Prostate gland (tissue), 2 donors: ENCODE measurements at places on chromosomes 1 and 21.

GRCh38 chr1:227370533-227371254 lies 52.4 kb upstream of the CDC42BPA start:
- H3K4me1 ChIP-seq = no peaks in the 10 kb centered on the region
- H3K36me3 ChIP-seq = no peaks in the 10 kb centered on the region
- no peak overlapping the region for H3K27ac ChIP-seq
- H3K4me3 ChIP-seq = no peak overlapping the region

- DNase-seq = no peak
- H3K27me3 ChIP-seq = no peaks in the 10 kb centered on the region
- H3K36me3 ChIP-seq = no peaks in the 10 kb centered on the region
- H3K4me3 ChIP-seq = peak overlapping the region; percentile 41
- H3K4me1 ChIP-seq = no peaks in the 10 kb centered on the region
- peak overlapping the region; percentile 27 for H3K27ac ChIP-seq
Observed at GRCh38 chr1:78045563-78045925, 222 bp upstream of the GIPC2 start.

- H3K4me1 ChIP-seq = peaks cover 2% of the 10 kb centered on the region
- H3K27ac ChIP-seq = peak overlapping the region; percentile 3
- no peaks in the 10 kb centered on the region for H3K27me3 ChIP-seq
- H3K36me3 ChIP-seq = peaks cover 7% of the 10 kb centered on the region
Observed at GRCh38 chr1:24441996-24442668, 26.5 kb downstream of the NIPAL3 start.

DNA sequence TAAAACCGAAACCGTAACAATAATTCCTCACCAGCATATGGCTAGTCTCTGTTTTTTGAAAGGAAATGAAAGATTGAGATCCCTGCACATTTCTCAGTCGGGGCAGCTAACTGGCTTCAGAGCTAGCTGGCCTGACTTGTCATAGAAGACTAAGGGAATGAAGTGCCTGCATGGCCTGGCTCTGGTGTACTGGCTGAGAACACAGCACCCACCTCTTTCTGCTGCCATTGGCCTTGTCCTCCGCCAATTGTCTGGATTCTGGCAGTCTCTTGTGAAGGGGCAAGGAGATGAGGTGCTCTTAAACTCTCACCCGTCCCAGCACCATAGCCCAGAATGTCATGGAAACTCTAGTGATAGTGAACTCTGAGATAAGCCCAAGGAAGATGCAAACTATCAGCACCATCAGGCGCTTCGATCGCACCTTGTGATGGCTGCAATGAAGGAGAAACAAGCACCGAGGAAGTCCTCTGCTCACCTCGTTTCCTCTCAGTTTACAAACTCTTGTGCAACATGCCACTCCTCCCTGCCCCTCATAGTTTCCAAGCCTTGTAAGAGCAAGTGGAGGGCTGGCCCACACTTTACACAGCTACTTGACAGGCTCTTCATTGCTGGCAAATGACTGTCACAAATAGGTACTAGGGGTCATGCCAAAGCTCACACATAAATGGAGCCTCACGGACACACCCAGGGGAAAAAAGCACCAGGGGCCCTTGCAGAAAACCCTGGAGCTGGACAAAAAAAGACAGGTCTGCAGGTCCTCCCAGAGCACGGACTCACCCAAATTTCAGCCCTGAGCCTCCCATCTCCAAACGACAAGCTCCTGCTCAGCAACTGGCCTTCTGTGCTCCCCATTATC lies 16.4 kb downstream of the INPP5B start:
- peak overlapping the region; percentile 69 for H3K27ac ChIP-seq
- H3K27me3 ChIP-seq = no peaks in the 10 kb centered on the region
- no peaks in the 10 kb centered on the region for H3K4me1 ChIP-seq
- no peaks in the 10 kb centered on the region for H3K36me3 ChIP-seq
- peak overlapping the region; percentile 89 for H3K4me3 ChIP-seq

- H3K27me3 ChIP-seq = no peaks in the 10 kb centered on the region
- peaks cover 6% of the 10 kb centered on the region for H3K4me1 ChIP-seq
- peak overlapping the region; percentile 82 for H3K27ac ChIP-seq
- no peaks in the 10 kb centered on the region for H3K36me3 ChIP-seq
- peak overlapping the region; percentile 70 for H3K4me3 ChIP-seq
- DNase-seq = peak; percentile 69
Observed at GRCh38 chr1:6490181-6491080, 1.0 kb downstream of the PLEKHG5 start.

GRCh38 chr1:225919906-225920305 lies 4.1 kb downstream of the PYCR2 start:
- peak; percentile 84 for DNase-seq
- H3K4me3 ChIP-seq = no peak overlapping the region
- no peaks in the 10 kb centered on the region for H3K36me3 ChIP-seq
- H3K27ac ChIP-seq = peak overlapping the region; percentile 13
- H3K27me3 ChIP-seq = no peaks in the 10 kb centered on the region

GRCh38 chr1:98893371-98893770 lies 111.3 kb downstream of the PLPPR5 start:
- H3K36me3 ChIP-seq = no peaks in the 10 kb centered on the region
- H3K27ac ChIP-seq = no peak overlapping the region
- no peaks in the 10 kb centered on the region for H3K27me3 ChIP-seq
- no peak for DNase-seq
- no peak overlapping the region for H3K4me3 ChIP-seq

DNA sequence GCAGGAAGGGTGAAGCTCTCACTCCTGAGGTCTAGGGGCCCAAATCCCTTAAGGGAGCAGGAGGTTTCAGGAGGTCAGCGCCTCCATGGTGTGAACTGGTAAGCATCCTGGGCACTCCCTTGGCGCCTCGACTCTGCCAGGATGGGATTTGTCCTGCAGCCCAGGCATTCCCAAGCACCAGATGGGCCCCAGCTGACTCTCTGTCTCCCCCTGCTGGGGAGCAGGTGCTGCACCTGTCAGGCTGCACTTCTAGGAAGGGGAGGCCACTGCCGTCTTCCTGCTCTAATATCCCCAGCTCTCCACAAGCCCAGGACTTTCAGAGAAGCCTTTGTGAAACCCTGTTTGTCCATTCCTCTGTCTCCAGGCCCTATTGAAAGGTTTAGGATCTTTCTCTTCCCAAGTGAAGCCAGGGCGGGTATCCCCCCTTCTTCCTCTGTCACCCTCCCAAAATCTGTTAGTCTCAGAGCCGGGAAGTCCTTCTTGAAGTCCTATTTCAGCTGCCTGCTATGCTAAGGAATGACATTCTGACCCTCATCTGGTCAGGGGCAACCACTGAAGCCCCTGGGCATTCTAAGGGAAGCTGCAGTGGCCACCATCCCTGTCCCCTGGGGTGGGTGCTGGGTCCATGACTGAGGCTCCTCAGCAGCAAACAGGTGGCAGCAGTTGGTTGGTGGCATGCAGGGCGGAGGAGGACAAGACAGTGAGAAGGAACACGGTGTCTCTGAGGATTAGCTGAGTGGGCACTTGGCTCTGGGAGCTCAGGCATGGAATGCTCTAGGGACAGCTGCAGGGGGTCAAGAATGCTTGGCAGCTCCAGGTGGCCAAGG lies 3.2 kb downstream of the MYBPH start:
- H3K27ac ChIP-seq = no peak overlapping the region
- peak; percentile 25 for DNase-seq
- H3K27me3 ChIP-seq = no peaks in the 10 kb centered on the region

GRCh38 chr1:18336801-18337200 lies 143.9 kb upstream of the KLHDC7A start:
- H3K4me1 ChIP-seq = no peaks in the 10 kb centered on the region
- peaks cover 3% of the 10 kb centered on the region for H3K27me3 ChIP-seq
- no peaks in the 10 kb centered on the region for H3K36me3 ChIP-seq
- no peak overlapping the region for H3K27ac ChIP-seq
- no peak overlapping the region for H3K4me3 ChIP-seq
- no peak for DNase-seq

GRCh38 chr1:201756406-201756805 lies 72.6 kb upstream of the IPO9 start:
- H3K4me3 ChIP-seq = no peak overlapping the region
- H3K36me3 ChIP-seq = no peaks in the 10 kb centered on the region
- H3K27me3 ChIP-seq = no peaks in the 10 kb centered on the region
- H3K4me1 ChIP-seq = no peaks in the 10 kb centered on the region
